ENCODE measurements at places on chromosomes 2 and 18. TPM values are rescaled to one million over a fixed set of nuclear protein-coding genes. Genes with fewer than 3 reads are reported as not detected.

DNA sequence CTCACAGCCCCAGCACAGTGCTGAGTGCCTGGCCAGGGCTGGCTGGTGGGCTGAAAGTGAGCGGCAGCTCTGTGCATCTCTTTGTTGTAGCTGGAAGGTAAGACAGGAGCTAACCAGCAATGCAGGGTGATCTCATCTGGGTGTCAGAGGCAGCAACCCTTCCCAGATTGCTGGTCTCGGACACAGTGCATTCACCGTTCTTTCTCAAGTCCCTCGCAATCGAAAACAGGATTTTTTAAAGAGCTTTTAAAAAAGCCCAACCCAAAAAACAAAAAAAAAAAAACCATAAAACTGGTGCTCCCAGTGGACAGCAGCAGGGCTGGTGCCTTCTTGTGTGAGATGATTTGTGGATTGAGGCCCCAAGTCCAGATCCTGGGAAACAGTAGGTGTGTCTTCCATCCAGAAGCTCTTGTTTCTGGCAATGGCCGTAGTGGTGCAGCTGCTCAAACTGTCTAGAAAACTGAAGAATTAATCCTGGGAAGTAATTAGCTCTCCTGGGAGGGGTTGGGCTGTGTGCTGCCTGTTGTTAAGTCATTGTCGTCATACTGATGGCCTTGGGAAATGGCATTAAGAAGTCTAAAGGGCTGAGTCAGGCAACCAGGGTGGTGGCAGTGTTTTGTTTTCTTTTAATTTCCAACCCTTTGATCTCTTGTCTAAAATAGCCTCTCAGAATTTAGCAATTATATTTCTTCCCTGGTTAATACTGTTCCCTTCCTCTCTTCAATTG lies 156.7 kb downstream of the KLHL29 start:
- DNase-seq: no peak

DNA sequence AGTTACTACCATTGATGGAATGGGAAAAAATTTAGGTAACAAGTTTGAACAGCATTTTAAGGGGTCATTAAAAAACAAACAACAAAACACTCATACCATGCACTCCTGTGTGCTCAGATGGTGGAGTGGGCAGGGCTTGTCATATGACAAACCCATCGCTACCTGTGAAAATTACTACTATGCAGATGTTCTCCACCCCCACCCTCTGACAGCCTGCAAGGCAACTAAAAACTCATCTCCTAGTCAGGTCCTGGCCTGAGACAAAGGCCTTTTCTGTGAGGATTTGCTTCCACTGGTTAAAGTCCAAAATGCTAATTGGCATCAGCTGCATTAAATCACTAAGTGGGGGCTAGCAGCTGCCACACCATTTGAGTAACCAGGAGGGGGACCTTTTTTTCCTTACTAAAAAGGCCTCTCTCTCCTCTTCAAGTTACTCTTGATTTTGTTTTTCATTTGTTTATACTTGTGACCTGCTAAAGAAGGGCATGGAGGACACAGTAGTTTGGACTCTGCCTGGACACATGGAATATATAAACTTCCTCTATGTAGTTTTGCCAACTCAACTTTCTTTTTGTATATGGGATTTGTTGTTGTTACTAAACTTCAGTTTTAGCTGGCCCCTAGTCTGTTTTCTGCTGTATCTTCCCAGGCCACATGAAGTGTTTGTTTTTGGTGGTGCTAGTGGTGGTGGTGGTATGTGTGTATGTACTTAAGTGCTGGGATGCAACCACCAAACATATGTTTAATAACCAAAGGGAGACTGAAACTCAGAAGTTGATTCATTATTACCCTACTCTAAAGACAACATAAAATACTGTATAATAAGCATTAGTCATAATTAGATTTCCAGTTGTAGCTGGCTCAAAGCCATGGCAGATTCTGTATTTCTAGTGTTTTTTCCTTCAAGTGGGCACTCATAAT lies 121.3 kb downstream of the MAP4K4 start:
- no peak for DNase-seq

GRCh38 chr2:46095830-46096229 lies 201.4 kb upstream of the EPAS1 start:
- DNase-seq: no peak

Gene LINC00305
- total RNA-seq: not detected

All from Calu3 (cell line).